ENCODE measurements at places on chromosomes 3 and 15.

DNA sequence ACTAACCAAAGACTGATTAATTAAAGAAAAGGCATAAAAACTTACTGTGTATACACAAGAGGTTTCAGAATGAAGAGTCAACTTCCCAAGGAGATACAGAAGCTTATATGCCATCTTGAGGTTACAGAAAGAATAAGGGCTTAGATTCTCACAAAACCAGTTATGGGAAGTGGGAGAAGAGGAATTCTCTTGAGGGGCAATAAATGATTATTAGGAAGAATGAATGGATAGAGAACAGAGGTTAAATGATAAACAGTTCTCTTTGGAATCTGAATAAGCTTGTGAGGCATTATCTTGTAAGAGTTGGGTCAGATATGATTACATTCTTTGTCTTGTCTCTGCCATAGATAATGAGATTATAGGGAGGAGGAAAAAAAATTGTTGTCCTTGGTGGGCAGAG is 126.7 kb upstream of the SPATA16 start:
- DNase-seq: no peak

GRCh38 chr3:4322635-4323034 is 19.5 kb downstream of the SETMAR start:
- DNase-seq: peak; percentile 37

DNA sequence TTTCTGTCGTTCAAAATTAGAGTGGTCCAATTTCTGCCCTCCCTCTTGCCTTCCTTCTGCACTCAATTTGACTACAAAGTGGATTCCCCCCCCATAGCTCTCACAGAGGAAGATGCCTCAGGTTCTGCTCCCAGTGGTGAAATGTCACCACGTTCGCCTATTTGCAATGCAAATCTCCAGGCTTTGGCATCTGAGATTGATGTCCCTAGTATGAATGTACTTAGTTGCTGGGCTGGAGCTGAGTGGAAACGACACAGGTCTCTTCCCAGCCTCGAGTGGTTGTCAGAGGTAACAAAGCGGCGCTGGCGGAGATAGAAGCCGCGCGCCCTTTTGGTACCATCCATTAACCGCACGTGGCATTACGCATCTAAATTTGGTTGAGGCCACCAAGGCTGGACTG is 860.1 kb downstream of the MCTP2 start:
- DNase-seq: no peak

GRCh38 chr15:95262866-95263564 is 1031.7 kb downstream of the MCTP2 start:
- peak; percentile 27 for DNase-seq

GRCh38 chr3:151925876-151926275 is 52.4 kb downstream of the SUCNR1 start:
- DNase-seq: peak; percentile 80

DNA sequence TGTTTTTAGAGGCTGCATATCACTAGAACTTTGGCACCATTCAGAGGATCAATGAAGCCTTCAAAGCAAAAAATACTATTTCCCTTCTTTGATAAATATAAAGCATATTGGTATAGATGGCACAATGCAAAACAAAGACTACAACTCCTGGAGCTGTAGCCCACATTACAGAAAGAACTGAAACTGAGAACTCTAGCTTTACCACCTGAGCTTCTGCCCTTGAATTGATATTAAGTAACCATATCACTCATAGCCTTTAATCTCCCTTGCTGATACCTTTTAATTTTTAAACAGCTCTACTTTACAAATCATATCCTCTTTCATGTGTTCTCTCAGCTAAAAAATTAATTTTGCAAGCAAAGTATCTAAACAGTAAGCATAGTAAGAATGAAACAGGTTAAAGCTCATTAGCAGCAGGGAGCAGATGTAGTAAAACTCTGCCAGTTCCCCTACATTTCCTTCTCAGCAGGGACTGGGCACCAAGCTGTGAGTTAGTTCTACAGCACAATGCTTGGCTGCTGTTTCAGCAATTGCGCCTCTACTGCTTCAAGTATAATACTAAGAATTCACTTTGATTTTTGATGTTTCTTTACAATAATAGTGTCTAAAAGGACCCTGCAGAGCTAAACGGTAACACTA is 97.9 kb upstream of the NANOGP8 start:
- no peak for DNase-seq

- DNase-seq: no peak
Measured at GRCh38 chr3:101719604-101720185, 4.7 kb upstream of the CEP97 start.

GRCh38 chr3:188701485-188701969 is 470.2 kb upstream of the TPRG1 start:
- no peak for DNase-seq

DNA sequence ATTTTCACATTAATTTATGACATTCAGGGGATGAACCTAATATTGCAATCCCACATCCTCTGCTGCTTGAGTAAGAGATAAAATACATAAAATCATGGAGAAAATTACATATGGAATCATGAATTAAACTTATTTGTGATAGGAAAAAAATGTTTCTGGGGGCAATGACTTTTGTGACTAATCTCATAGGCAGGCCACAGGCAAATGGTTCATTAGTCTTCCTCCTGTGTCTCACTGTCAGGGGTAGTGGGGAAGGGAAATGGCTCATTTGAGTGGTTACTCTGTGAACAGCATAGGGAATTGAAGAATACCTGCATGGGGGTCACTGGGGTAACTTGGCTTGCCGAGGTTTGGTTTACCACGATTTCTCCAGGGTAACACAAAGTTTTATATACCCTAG is 72.0 kb downstream of the TFG start:
- DNase-seq: peak; percentile 21

GRCh38 chr3:106068795-106069194 is 200.0 kb upstream of the CBLB start:
- peak; percentile 21 for DNase-seq

DNA sequence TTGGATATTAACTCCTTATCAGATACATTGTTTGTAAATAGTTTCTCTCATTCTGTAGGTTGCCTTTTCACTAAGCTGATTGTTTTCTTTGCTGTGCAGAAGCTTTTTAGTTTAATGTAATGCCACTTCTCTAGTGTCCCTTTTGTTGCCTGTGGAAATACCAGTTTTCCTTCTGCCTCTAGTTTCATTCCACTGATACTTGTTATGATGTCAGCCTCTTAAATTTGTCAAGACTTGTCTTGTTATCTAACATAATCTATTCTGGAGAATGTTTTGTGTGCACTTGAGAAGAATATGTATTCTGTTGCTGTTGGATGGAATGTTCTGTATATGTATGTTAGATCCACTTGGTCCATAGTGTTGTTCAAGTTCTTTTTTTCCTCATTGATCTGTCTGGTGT is 18.0 kb upstream of the CEP152 start:
- no peak for DNase-seq

- no peak for DNase-seq
Measured at GRCh38 chr3:40911928-40912327, 287.4 kb upstream of the CTNNB1 start.

GRCh38 chr3:124407260-124407659 is 323.0 kb upstream of the UMPS start:
- DNase-seq: no peak

GRCh38 chr15:98282656-98283332 is 322.3 kb downstream of the ARRDC4 start:
- DNase-seq: no peak

DNA sequence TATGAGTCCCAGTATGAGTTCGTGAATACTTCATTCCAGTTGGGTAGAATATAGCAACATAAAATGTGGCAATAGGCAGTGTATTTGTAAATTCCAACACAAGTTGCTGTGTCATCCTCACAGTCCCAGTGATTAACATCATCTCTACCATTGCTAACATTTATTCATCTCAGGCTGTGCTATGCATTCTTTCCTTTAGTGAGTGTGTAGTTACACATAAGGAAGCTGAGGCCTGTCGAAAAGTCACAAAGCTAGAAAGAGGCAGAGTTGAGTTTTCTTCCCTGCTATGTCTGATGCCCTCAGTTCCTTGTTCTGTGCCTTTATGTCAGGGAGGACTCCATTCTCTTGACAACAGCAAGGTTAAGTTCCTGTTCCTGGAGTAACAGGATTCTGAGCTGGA is 96.4 kb downstream of the FNDC3B start:
- DNase-seq: peak; percentile 50

DNA sequence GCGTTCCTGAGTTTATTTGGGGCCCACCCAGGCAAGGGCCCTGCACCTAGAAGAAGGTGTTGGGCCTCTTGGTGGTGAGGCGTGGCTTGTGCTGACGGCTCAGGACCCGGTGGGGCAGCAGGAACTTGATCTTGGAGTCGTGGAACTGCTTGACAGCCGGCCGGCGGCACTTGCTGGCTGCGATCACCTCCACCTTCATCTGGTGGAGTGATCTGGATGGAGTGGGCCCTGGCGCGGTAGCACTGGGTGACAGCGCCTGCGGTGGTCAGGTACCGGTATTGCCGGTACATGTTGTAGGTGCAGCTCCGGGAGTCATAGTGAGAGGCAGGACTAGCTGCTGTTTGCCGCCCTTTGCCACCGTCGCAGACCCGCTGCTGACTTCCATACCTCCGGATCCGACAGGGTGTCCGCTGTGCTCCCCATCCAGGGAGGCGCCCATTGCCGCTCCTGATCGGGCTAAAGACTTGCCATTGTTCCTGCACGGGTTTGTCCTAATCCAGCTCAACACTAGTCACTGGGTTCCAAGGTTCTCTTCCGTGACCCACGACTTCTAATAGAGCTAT is 136.8 kb downstream of the ANO10 start:
- DNase-seq: no peak

- no peak for DNase-seq
Measured at GRCh38 chr3:117104381-117104780, 394.8 kb downstream of the TUSC7 start.

Data from AG20443 (cell line).